ENCODE measurements at places on chromosomes 16 and 17.

DNA sequence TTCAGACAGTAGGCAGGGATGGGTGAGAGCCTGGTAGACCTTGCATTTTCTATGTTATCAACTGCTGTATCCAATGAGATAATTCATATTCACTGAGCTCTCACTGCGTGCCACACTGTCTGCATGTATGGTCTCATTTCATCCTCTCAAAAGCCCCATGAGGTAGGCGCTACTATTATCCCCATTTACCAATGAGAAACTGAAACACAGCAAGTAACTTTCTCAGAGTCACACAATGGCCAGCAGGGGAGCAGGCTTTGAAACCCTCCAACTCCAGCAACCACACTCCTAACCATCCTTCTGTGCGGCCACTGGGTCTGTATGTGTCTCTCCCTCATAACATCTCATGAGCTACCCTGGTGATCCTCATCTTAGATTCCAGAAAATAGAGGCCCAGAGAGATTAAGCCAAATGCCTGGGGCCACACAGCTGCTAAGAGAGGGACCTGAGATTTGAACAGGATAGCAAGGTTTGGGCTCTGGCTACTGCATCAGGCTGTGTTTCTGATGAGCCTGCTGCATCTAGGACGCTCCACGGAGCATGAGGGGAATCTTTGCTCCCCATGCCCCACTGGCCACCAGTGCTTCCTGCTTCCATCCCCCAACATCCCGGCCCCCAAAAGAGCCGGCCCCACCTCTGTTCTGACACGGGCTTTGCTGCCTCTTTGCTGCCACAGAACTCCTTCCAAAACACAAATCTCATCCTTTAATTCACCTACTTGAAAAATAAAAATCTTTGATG is 3.2 kb downstream of the CCR7 start:
- no peak for DNase-seq

GRCh38 chr17:47851764-47852112 is 775 bp upstream of the SP6 start:
- no peak for DNase-seq

- DNase-seq: no peak
Measured at GRCh38 chr16:69816996-69817395, 54.9 kb downstream of the WWP2 start.

DNA sequence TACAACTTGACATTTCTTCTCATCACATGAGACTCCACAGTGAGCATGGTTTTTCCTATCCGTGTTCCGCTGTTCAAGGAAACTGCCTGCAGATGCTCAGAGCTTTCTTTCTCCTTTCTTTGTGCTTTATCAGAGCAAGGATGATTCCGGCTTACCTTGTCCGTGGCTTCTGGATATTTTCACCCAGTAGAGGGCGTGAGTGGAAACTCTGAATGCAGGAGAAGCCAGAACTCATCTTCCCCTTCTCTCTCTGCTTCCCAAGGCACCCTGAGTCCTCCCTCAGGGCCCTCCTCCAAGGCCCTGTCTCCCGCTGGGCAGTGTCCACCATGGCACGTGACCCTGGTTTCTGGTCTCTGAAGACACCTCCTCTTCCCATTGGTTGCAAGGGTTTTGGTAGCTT is 721.1 kb upstream of the RBFOX1 start:
- DNase-seq: no peak

GRCh38 chr17:81102869-81103268 is 62.4 kb upstream of the PVALEF start:
- DNase-seq: no peak

DNA sequence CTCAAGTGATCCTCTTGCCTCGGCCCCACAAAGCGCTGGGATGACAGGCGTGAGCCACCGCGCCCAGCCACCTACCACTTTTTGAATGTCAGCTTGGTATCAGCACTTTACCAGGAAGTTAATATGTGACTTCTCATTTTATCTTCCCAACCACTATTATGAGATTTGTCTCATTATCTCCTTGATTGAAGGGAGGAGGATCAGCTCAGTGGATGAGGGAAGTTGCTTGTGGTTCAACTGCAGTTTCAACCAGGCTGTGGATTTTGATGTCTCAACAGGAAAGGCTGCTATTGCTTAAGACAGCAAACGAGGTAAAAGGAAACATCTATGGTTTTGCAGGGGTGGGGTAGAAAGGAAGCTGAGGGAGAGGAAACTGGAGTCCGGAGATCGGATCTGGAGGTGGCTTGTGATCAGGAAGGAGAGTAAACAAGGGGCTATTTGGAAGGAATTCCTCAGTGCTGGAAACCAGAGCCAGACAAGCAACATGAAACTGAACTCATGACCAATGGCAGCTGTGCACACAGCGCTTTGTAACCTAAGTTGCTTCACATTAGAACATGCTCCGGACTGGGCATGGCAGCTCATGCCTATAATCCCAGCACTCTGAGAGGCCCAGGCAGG is 180.5 kb downstream of the VPS53 start:
- no peak for DNase-seq

- DNase-seq: peak; percentile 40
Measured at GRCh38 chr17:82232322-82232820, 3.5 kb downstream of the SLC16A3 start.

GRCh38 chr17:9456330-9456729 is 119.3 kb downstream of the STX8 start:
- peak; percentile 37 for DNase-seq

DNA sequence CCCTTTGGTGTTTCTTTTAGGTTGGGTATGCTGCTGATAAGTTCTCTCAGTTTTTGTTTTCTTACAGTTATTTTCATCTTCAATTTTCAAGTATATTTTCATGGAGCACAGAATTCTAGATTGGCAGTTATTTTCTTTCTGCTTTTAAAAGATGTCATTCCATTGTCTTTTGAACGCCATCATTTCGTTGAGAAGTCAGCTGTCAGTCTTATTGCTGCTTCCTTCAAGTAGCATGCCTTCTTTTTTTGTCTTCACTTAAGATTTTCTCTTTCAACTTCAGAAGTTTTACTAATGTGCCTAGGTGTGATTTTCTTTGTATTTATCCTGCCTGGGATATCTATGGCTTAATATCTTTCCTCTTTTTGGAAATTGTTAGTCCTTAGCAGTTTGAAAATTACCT is 262.2 kb upstream of the PMFBP1 start:
- no peak for DNase-seq

GRCh38 chr16:58614212-58614611 is 15.4 kb downstream of the CNOT1 start:
- no peak for DNase-seq

GRCh38 chr17:82333279-82334171 is at the start of gene SECTM1:
SECTM1 (minus strand) TSS chr17:82333766; CDS start chr17:82327240, 6,526 bp downstream.
- peak; percentile 77 for DNase-seq

DNA sequence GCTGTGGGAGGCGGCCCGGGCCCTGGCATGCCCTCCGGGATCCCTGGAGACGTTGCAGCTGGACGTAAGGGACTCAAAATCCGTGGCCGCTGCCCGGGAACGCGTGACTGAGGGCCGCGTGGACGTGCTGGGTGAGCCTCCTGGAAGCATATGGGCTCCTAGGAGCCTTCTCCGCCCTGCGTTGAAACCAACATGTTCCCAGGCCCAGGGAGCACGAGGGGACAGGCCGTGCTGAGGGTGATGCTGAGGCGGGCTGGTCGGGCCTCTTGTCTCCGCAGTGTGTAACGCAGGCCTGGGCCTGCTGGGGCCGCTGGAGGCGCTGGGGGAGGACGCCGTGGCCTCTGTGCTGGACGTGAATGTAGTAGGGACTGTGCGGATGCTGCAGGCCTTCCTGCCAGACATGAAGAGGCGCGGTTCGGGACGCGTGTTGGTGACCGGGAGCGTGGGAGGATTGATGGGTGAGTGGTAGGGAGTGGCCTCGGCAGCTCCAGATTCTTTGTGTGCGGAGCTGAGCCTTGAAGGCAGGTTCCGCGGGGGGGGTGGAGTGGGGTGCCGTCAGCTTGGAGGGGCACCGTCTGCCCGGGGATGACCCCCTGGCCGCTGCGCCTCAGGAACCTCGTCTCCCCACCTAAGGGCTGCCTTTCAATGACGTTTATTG is 567 bp downstream of the HSD17B1 start:
- no peak for DNase-seq

GRCh38 chr17:73909186-73909585 is 264.9 kb upstream of the SDK2 start:
- DNase-seq: no peak

- DNase-seq: peak; percentile 57
Measured at GRCh38 chr17:56176091-56176490, 22.8 kb downstream of the ANKFN1 start.

DNA sequence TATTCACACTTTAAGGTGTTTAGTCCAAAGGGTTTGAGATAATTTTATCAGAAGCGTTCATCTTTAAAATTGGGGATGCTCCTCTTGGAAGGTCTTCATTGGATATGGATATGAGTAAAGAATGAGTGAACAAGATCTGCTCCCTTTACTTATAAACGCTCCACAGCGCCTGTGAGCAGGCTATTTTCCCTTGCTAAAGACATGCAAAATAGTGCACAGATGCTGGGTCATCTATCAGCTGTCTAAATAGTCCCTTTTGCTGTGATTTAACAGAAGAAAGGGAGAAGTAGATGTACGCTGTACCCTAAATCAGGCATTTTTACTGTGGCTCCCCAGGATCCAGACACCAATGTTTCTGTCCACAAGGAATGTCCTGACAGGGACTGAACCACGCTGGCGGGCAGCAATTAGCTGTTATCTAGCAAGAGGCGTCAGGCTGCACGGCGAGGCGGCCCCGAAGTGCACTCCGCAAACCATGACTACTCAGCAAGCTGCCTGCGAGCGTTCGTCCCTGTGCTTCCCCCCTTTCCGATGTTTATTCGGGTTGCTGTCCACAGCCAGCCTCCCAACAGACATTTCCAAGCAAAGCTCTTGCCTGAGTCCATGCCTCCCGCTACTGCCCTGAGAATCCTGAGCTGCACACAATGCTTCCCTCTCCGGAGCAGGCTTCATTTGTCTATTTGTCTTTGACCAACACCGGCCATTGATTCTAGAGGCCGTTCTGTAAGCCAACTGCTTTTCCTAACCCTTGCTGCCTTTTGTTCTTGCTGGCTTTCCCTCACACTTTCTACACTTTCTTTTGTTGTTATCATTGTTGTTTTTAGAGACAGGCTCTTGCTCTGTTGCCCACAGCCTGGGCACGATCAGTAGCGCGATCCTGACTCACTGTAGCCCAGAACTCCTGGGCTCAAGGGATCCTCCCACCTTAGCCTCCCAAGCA is 55.7 kb upstream of the CNEP1R1 start:
- peak; percentile 29 for DNase-seq

GRCh38 chr17:30838202-30838807 is 6.5 kb downstream of the ATAD5 start:
- DNase-seq: no peak

- DNase-seq: no peak
Measured at GRCh38 chr17:82073446-82073845, 7.8 kb upstream of the DUS1L start.

DNA sequence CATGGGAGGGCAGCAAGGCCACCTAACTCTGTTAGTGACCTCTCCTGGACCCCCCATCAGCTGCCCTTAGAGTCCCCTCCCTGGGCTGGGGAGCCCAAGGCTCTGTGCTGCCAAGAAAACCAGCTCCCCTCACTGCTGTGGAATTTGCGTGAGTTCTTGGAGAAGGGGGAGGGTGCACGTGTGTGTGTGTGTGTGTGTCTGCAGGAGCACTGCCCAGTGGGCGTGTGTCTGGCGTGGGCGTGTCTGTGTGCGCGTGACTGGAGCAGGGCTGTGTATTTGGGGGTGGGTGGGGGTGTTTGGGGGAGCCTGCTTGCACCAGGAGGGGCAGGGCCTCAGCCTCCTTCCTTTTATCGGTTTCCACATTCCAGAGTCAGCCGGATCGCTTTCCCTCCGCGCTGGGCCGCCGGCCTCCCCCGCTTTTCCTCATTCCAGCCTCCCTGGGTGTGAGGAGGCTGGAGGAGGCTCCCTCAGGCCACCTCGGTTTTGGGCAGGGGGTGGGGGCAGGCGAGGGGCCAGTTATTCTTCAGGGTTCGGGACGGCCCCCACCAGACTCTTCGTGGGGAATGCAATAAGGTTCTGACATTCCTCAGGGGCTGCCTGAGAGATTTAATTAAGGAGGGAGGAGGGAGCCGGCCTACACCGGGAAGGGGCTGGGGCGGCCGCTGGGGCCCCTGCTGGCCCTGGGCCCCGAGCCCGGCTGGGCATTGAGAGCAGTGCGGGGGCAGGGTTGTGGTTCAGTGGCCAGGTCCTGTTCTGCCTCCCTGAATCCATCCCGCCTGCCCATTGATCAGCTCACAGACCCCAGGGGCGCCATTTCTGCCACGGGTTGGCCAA is 2.5 kb downstream of the VASN start:
- peak; percentile 91 for DNase-seq

GRCh38 chr16:69503244-69503643 is 62.5 kb upstream of the NFAT5 start:
- DNase-seq: no peak

DNA sequence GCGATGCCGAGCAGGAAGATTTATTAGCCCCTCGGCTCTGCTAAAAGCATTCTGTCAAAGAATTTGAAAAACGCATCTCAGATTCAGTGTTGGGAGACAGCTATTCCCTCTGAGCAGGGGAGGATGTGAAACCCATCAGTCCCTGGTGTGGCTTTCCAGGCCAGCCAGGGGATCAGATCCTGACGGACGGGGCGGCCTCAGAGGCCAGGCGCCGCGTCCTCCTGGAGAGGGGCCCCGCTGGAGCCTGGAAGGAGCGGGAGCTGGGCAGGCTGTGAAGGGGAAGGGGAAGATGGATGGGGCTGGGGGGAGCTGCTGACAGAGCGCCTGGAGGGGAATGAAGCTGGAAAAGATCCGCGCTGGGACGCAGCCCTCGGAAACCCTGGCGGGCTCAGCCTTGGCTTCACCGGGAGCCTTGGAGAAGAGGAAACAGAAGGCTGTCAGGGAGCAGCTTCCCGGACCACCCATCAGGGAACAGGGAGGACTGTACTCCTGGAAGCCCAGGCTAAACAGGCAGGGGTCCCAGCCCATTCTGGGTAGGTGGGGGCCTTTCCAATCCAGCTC is 358.0 kb downstream of the C16orf95 start:
- peak; percentile 78 for DNase-seq

GRCh38 chr17:887551-888209 is 91.9 kb downstream of the NXN start:
- DNase-seq: peak; percentile 56

- no peak for DNase-seq
Measured at GRCh38 chr16:85052536-85052935, 24.9 kb downstream of the KIAA0513 start.

GRCh38 chr17:45844695-45845375 is at the start of gene SPPL2C:
SPPL2C (plus strand) TSS chr17:45844881; CDS start chr17:45844907, 26 bp downstream.
- DNase-seq: no peak

GRCh38 chr16:86512301-86512859 is 2.1 kb downstream of the FOXF1 start:
- no peak for DNase-seq

DNA sequence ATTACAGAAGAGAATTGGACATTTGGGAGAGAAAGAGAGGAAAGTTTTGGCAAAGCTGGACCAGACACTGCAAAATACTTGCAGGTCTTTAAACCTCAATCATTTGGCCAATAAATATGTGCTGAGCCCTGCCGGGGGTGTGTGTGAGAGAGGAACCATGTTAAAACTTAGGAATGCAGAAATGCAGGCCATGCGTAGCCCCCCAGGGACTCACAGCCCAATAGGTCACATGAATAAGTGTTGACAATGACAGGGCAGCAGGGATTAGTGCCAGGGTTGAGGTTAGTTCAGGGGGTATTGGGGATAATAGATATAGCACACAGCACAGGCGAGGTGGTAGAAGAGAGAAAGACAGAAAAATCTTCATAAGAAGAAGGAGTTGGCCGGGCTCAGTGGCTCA is 113.3 kb upstream of the ADAMTS18 start:
- no peak for DNase-seq
